Endothelial cell of umbilical vein (primary cell): ENCODE measurements at places on chromosomes 4 and X. TPM values are rescaled to one million over a fixed set of nuclear protein-coding genes. Genes with fewer than 3 reads are reported as not detected.

ZFYVE28 gene
- total RNA-seq, result 7.1 and 10.8 TPM in 2 replicates

NEIL3 gene
- 6.9 and 8.2 TPM in 2 replicates for total RNA-seq

PABPC5 gene
- total RNA-seq, result 0.42 and 0.44 TPM in 2 replicates

TNIP3 gene
- total RNA-seq, result 0.14 TPM in 1 of 2 replicates, not detected in the other

CYSLTR1 gene
- not detected in 2 replicates for total RNA-seq

NPY2R gene
- total RNA-seq, result not detected in 2 replicates

LRPAP1 gene
- total RNA-seq, result 152 and 170 TPM in 2 replicates
